Uterus (tissue), 4 donors: ENCODE measurements at places on chromosomes 7 and 10. TPM values are rescaled to one million over a fixed set of nuclear protein-coding genes. Genes with fewer than 3 reads are reported as not detected.

NRP1 gene
- 69.4 TPM for total RNA-seq

VWA2 gene
- total RNA-seq: not detected

AOAH gene
- total RNA-seq: 5.5 TPM

TMEM270 gene
- total RNA-seq: not detected

FAM24B gene
- total RNA-seq: not detected

DNA sequence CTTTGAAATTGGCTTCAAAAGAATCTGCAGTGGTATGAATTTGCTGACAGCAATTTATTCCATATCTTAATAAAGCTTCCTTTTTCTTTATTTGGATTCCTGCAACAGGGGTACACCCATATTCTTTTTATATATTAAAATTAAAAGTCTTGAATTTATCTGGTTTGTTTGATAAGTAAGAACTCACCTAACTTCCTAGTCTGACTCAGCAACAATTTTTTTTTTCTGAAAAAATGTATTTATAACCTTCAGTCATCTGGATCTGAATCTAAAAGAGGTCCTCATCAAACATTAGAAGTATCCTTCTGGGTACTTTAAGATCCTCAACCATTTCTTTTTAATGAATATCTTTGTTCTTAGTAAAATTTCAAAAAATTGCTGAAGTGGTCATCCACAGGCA is 4.5 kb downstream of the EPHB6 start:
- H3K27me3 ChIP-seq: no peaks in the 10 kb centered on the region
- no peak overlapping the region for H3K27ac ChIP-seq
- H3K4me3 ChIP-seq: no peak overlapping the region

- H3K4me3 ChIP-seq: no peak overlapping the region
- H3K4me1 ChIP-seq: no peaks in the 10 kb centered on the region
- H3K27me3 ChIP-seq: no peaks in the 10 kb centered on the region
- no peak overlapping the region for H3K27ac ChIP-seq
- DNase-seq: no peak
- H3K36me3 ChIP-seq: no peaks in the 10 kb centered on the region
Measured at GRCh38 chr7:146255609-146256008, 139.0 kb downstream of the CNTNAP2 start.

DNA sequence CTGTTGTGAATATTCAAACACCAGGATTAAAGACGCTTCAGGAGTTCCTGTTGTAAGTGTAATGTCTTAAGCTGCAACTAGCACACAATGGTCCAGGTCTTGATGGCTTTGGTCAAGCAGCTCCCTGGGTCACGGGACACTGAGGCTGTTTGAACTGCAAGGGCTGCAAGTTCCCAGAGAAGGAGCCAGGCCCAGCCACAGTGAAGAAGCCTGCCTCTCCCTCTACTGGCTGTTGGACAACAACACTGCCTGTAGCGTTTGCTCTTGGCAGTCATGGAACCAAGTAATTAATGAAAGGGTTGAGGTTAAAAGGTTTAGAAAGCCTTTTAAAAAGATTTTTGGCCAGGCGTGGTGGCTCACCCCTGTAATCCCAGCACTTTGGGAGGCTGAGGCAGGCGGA is 31.9 kb upstream of the GUSB start:
- no peak overlapping the region for H3K27ac ChIP-seq
- H3K4me3 ChIP-seq: no peak overlapping the region
- H3K27me3 ChIP-seq: no peaks in the 10 kb centered on the region
- H3K4me1 ChIP-seq: no peaks in the 10 kb centered on the region

GRCh38 chr10:105258674-105259065 is 617.6 kb downstream of the SORCS3 start:
- H3K4me3 ChIP-seq: no peak overlapping the region
- H3K27me3 ChIP-seq: no peaks in the 10 kb centered on the region
- no peaks in the 10 kb centered on the region for H3K36me3 ChIP-seq
- DNase-seq: no peak

- H3K27ac ChIP-seq: no peak overlapping the region
- no peaks in the 10 kb centered on the region for H3K36me3 ChIP-seq
- H3K4me1 ChIP-seq: no peaks in the 10 kb centered on the region
- no peaks in the 10 kb centered on the region for H3K27me3 ChIP-seq
Measured at GRCh38 chr10:80280071-80280800, 9.2 kb downstream of the MAT1A start.

DNA sequence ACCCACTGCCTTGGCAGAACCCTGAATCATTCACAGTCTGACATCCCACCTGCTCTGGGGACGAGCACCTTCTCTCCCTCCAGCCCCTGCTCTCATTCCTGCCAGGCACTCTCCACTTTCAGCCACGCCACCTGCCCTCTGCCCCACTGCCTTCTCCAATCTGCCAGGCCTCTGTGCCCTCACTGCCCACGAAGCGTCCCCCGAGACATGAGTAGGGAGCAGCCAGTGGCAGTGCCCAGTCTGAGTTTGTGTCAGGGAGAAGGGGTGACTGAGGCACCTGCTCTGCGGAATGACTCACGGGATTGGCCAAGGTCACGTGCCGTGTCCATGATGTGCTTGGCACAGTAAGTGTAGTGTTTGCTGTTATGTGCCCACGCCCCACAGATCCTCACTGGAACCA is 215.2 kb upstream of the PPP2R2D start:
- H3K4me3 ChIP-seq: no peak overlapping the region
- DNase-seq: no peak
- no peaks in the 10 kb centered on the region for H3K27me3 ChIP-seq
- H3K36me3 ChIP-seq: no peaks in the 10 kb centered on the region
- H3K4me1 ChIP-seq: no peaks in the 10 kb centered on the region

DNA sequence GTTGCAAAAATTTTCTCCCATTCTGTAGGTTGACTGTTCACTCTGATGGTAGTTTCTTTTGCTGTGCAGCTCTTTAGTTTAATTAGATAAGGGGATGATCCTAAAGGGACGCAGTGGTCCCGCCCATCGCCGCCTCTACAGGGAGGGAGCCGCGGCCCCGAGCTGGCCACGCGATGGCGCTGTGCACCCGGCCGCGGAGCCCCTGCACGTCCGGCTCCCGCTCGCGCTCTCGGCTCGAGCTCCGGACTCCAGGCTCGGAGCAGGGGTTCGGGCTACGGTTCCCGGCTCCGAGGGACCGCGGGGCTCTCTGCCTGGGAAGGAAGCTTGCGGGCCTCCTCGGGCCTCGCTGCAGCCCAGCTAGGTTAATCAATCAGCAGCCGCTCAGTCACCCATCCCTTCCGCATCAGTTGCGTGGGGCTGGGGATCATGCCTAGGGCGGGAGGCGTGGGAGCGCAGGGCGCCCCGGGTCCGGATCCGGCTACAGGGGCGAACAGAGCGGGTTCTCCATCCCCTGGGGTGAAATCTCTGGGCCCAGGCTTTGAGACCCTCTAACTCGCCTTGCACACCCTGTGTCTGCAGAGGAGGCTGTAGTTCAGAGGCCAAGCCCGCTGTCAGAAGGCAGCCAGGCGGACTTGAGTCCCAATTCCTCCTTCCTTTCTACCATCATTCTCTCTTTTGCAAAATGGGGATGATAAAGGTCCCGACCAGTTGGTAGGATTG is 97.9 kb downstream of the WDR11 start:
- no peak overlapping the region for H3K4me3 ChIP-seq
- no peak for DNase-seq
- no peaks in the 10 kb centered on the region for H3K36me3 ChIP-seq
- peaks cover 4% of the 10 kb centered on the region for H3K4me1 ChIP-seq
- H3K27ac ChIP-seq: no peak overlapping the region

DNA sequence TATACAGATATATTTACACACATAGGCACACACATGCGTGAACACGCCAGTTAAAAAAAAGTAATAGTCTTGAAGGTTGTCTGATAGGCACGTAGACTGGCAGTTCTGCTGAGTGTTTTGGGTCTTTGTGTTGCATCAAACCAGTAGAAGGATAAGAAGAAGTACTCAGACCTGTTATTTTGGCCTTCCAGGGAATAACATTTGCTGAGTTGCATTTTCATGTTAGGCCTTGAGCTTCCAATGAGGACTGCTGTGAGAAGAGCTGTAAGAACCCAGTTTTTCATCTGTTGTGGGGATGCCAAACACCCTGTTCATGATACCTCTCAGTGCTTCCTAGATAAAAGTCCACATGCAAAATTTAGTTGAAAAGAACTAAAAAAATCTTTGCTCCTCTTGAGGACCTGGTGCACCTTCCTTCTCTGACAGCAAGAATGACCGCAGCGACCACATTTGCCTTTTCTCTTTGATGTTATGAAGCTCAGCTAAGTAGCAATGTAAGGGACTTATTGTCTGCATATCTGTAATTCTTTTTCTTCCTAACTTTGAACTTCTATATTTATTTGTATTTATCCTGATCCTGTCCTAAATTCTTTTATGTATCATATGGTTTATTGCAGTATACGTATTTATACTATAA is 27.2 kb downstream of the HIPK2 start:
- no peaks in the 10 kb centered on the region for H3K4me1 ChIP-seq
- no peak overlapping the region for H3K4me3 ChIP-seq
- no peak overlapping the region for H3K27ac ChIP-seq
- H3K36me3 ChIP-seq: no peaks in the 10 kb centered on the region

DNA sequence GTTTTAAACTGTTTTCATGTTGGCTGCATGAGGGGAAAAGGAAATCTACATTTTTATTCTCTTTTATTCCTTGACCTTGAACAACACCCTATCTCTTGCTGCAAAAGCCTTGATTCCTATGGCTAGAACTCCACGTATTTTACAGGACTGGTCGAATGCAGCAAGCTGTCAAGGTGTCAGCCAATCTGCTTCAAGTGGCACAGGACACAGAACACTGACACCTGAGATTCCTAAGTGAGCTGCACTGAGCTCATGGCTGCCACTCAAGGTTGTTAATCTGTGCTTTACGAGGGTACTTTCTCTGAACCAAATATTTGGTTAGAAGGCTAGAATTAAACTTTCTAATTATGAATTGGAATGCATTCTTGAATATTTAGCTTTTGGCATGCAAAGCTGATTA is 349.7 kb upstream of the COBL start:
- H3K27ac ChIP-seq: no peak overlapping the region
- no peaks in the 10 kb centered on the region for H3K27me3 ChIP-seq
- H3K36me3 ChIP-seq: no peaks in the 10 kb centered on the region
- H3K4me1 ChIP-seq: no peaks in the 10 kb centered on the region
- H3K4me3 ChIP-seq: no peak overlapping the region

DNA sequence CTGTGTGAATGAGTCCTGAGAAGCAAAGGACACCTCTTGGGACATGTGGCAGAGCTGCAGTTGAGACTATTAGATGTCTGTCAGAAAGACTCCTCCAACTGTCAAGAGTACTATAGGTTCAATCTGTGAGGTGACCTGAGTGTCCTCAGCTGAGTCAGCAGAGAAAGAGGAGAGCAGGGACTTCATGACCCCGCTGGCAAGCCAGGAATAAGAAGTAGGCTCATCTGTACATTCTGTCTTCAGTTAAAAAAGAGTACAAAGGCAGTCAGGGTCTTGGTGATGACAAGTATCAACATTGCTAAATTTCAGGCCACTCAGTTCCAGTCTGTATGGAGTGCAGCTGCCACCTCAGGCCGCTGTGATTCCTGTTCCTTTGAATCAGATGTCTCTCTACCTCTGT is 25.1 kb downstream of the HECTD2 start:
- H3K36me3 ChIP-seq: no peaks in the 10 kb centered on the region
- DNase-seq: no peak
- H3K27me3 ChIP-seq: no peaks in the 10 kb centered on the region
- no peaks in the 10 kb centered on the region for H3K4me1 ChIP-seq

DNA sequence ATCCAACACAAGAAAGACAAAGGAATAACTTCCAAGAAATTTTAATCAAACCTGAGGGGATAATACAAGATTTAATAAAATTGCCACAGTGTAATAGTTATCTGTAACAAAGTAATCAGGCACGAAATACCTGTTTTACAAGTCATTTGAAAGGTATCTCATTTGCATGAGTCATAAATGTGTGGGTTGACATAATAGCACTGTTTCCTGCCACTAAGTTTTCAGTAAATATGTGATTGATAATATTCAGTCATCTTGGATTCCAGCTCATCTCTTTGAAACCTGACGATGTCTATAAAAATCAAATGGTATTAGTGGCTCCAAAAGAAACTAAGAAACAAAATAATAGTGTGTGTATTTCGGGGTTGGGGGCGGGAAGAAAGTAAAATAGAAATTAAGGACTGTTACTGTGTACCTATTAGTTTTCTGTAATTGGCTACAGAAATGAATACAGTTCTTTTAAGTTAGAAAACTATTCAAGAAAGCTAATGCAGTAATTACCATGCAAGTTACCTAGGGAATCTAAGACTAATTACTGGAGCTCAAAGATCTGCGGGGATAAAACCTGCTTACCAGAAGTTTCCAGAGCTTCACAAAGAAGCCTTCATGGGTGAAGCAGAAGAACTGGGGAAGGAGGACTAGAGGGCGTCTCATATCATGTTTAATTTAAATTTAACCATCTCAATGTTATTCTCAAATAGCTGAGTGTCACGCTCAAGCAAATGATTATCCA is 100.7 kb downstream of the ST8SIA6 start:
- H3K27ac ChIP-seq: no peak overlapping the region
- DNase-seq: no peak
- H3K4me1 ChIP-seq: no peaks in the 10 kb centered on the region

GRCh38 chr10:33214174-33214573 is 120.3 kb downstream of the NRP1 start:
- H3K4me3 ChIP-seq: no peak overlapping the region
- H3K4me1 ChIP-seq: no peaks in the 10 kb centered on the region
- no peak for DNase-seq
- H3K27ac ChIP-seq: no peak overlapping the region
- no peaks in the 10 kb centered on the region for H3K27me3 ChIP-seq

- DNase-seq: no peak
- no peaks in the 10 kb centered on the region for H3K36me3 ChIP-seq
- no peak overlapping the region for H3K4me3 ChIP-seq
- no peaks in the 10 kb centered on the region for H3K27me3 ChIP-seq
- no peaks in the 10 kb centered on the region for H3K4me1 ChIP-seq
- H3K27ac ChIP-seq: no peak overlapping the region
Measured at GRCh38 chr10:13765641-13766341, 179.0 kb downstream of the PRPF18 start.

GRCh38 chr7:40570223-40570622 is 435.4 kb downstream of the SUGCT start:
- DNase-seq: no peak
- H3K27me3 ChIP-seq: no peaks in the 10 kb centered on the region
- H3K27ac ChIP-seq: no peak overlapping the region
- H3K36me3 ChIP-seq: no peaks in the 10 kb centered on the region
- H3K4me3 ChIP-seq: no peak overlapping the region
